ENCODE measurements at places on chromosomes 6 and 20. TPM values are rescaled to one million over a fixed set of nuclear protein-coding genes. Genes with fewer than 3 reads are reported as not detected.

PRSS35 gene
- 9.0 TPM for polyA plus RNA-seq

TCP11 gene
- 0.34 TPM for polyA plus RNA-seq

MAP1LC3A gene
- polyA plus RNA-seq: 23.0 TPM

SLC22A2 gene
- not detected for polyA plus RNA-seq

FUT9 gene
- polyA plus RNA-seq: 0.17 TPM

UBD gene
- 0.25 TPM for polyA plus RNA-seq

EBF4 gene
- polyA plus RNA-seq: 6.9 TPM

LST1 gene
- 8.3 TPM for polyA plus RNA-seq

ADGRF5 gene
- polyA plus RNA-seq: 28.9 TPM

SYNE1 gene
- polyA plus RNA-seq: 148 TPM

IP6K3 gene
- polyA plus RNA-seq: 38.8 TPM

DYNLT2 gene
- 2.2 TPM for polyA plus RNA-seq

VNN1 gene
- polyA plus RNA-seq: 0.14 TPM

GJA1 gene
- polyA plus RNA-seq: 37.9 TPM

RNASET2 gene
- polyA plus RNA-seq: 21.6 TPM

KCTD20 gene
- 38.9 TPM for polyA plus RNA-seq

IBTK gene
- 32.2 TPM for polyA plus RNA-seq

HEY2 gene
- 10.9 TPM for polyA plus RNA-seq

NKX2-4 gene
- polyA plus RNA-seq: not detected

All from hindlimb muscle (tissue), 1 donor.